ENCODE measurements at places on chromosomes 11 and 22.

DNA sequence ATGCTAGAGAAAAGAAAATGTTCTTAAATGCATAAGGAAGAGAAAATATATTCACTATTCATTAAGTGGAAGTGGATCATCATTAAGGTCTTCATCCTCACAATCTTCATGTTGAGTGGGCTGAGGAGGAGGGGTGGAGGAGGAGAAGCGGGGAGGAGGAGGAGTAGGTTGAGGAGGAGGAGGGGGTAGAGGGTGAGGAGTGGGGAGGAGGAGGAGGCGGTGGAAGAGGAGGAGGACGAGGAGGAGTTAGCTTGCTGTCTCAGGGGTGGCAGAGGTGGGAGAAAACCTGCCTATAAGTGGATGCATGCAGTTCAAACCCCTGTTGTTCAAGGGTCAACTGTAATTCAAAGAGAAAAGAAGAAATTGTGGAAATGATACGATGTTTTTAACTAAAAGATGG is 71.6 kb downstream of the MYEOV start:
- DNase-seq = no peak

DNA sequence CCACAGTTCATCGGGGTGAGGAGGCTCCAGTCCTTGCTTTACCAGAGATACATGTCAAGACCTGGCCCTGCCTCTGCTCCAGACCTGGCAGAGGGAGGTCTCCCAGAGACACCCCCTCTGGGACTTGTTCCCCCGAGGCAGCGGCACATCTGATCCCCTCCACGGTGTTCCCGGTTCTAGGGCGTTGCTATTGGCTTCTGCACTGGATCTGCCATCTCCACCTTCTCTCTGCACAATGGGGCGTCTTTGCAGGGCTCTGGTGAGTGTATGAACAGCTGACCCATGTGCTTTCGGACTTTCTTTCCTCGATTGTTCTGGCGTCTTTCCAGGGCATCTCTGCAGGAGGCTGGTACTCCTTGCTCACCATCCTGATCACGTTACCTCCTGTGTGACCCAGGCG is 930.4 kb downstream of the TBC1D22A start:
- peak; percentile 27 for DNase-seq

- DNase-seq = no peak
These were observed 82.2 kb upstream of the GRK3 start for GRCh38 chr22:25482091-25482760.

DNA sequence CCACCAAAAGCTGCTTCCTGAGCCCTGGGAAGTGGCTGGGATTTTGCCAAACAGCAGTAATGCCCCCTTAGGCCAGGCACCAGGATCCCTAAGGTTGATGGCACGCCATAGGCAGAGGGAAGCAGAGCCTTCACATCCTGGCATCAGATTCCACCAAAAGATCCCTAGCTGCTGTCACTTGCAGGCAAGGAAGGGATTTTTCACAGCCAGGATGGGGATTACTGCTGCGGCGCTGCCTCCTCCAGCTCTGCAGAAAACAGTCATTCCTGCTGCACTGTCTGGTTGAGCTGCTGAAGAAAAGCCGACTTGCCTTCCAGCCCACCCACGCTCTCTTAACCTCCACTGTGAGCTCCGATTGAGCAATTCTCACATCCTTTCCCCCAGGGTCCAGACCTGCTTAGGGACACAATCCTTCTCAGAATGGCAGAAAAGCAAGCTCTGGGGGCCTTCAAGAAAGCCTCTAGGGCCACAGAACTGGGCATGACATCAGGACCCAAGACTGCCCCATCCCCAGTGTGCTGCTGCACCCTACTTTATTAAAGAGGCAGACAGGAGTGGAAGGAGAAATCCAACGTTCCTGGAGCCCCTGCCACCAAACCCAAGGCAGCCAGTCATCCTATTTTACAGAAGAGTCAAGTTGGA is 19.9 kb downstream of the SYN3 start:
- peak; percentile 73 for DNase-seq

GRCh38 chr22:49021131-49021925 is 806.3 kb downstream of the BRD1 start:
- peak; percentile 49 for DNase-seq

- DNase-seq = no peak
These were observed 782 bp downstream of the TMEM109 start for GRCh38 chr11:60914633-60915247.

DNA sequence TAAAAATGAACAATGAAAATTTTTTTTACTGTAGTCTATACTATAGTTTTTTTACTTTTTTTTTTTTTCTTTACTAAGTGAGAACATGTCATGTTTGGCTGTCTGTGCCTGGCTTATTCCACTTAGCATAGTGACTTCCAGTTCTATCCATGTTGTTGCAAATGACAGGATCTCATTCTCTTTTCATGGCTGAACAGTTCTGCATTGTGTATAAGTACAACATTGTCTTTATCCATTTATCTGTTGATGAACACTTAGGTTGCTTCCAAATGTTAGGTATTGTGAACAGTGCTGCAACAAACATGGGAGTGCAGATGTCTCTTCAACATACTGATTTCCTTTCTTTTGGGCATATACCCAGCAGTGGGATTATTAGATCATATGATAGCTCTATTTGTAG is 88.1 kb upstream of the CCDC90B start:
- no peak for DNase-seq

- no peak for DNase-seq
These were observed 88.5 kb upstream of the SYT13 start for GRCh38 chr11:45374653-45375059.

- peak; percentile 29 for DNase-seq
These were observed 37.8 kb downstream of the GALNT18 start for GRCh38 chr11:11583801-11584529.

DNA sequence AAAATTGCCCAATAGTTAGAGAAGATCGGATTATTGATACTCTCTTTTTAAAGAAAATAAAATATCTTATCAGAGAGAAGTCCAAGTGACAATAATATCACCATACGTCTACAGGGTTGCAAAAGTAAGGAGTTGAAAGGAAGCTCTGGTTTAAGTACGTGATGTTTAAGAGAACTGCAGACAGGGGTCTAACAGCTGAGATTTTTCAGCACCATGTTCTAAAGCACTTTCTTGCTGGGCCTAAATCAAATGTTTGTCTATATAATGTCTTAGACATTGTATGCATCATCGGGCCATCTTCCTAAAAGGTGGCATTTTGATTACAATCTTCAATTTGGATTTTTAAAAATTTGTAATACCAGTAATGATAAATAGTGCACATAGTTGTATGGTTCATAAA is 133.3 kb downstream of the RRAS2 start:
- no peak for DNase-seq

- no peak for DNase-seq
These were observed 509 bp upstream of the PRRG4 start for GRCh38 chr11:32829157-32829679.

DNA sequence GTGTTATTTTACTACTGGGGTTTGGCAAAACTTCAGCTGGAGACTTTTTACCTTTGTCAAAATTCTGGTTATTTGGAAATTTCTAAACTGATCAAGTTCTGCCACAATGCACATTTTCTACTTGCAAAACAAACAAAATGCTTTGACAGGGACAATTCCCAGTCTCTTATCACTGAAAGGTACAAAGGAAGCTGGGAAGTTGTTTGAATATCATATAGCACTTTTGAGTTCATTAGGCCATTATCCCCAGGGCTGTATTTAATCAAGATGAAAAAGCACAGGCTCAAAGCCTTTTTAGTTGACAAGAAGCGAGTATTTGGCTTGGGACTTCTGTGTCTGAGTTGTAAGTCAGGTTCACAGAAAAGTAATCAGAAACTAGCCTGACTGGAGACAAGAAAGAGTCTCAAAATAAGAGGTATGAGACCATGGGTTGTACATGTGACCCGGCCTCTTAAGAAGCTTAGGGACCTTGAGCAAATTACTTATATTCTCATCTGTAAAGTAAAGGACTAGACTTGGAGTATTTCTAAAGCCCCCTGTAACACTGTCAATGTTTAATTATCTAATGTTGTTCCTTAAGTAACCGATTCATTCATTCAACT is 2.9 kb upstream of the HORMAD2 start:
- no peak for DNase-seq

DNA sequence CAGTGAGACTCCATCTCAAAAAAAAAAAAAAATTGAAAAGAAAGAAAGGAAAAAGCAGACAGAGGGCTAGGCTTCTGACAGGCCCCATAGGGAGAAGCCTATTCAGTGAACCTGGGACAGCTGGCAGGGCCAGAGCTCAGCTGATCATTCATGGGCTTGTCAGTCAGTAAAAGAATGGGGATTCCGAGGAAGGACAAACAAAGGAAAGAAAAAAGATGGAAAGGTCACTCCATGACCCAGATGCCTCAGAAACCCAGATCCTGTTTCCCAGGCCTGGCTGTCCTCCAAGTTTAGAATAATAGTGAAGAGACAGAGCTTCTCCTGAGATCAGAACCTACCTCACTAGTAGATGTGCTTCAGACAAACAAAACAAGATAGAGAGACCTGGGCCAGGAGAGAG is 34.3 kb upstream of the ASPHD2 start:
- no peak for DNase-seq
